Karpas-422 (cell line): ENCODE measurements at places on chromosomes 6 and 20. TPM values are rescaled to one million over a fixed set of nuclear protein-coding genes. Genes with fewer than 3 reads are reported as not detected.
A peak's percentile ranks its signal among the peaks of the same experiment; 100 is the strongest.

GRCh38 chr6:166469426-166469961 is 86.8 kb upstream of the MPC1 start:
- no peak for DNase-seq

- DNase-seq = no peak
Measured at GRCh38 chr6:36839749-36840431, 646 bp upstream of the CPNE5 start.

DNA sequence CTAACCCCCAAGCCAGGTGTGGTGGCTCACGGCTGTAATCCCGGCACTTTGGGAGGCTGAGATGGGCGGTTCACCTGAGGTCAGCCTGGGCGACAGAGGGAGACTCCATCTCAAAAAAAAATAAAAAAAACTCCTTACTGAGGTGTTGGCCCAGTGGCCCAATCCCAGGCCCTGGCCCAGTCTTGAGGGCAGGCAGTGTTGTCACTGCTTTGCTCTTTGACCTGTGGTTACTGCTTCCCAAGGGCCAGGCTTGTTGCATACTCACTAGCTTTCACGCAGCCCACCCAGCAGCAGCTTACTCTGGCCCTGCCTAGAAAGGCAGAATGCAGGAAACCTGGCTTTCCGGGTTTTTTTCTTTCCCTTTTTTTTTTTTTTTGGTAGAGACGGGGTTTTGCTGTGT is 13.2 kb downstream of the CNPY3 start:
- no peak for DNase-seq

- DNase-seq = no peak
Measured at GRCh38 chr6:17466707-17467106, 73.3 kb downstream of the CAP2 start.

- no peak for DNase-seq
Measured at GRCh38 chr6:151075527-151075926, 164.2 kb upstream of the AKAP12 start.

GRCh38 chr20:53578492-53579222 is 15.0 kb downstream of the ZNF217 start:
- DNase-seq = peak; percentile 92

- DNase-seq = no peak
Measured at GRCh38 chr20:21804802-21805201, 99.3 kb downstream of the PAX1 start.

GRCh38 chr6:136923116-136923953 is 1.2 kb downstream of the SLC35D3 start:
- DNase-seq = no peak

GRCh38 chr6:98782772-98783171 is 51.6 kb upstream of the POU3F2 start:
- no peak for DNase-seq

DNA sequence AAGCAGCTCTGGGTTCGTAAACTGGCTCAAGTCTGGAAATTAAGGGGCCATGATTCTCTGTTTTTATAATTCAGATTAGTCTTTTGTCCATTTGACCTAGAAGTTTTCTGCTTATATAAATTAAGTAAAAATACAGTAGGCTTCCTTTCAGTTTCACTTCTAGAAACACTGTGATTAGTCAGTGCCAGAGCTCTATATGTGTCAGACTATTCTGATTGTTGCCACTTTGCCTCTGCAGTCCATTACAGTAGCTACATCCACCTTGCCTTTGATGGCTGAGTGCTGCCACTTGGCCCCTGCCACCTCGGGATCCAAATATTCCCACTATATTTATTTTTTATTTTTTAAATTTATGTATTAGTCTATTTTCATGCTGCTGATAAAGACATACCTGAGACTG is 7.9 kb downstream of the ZC2HC1B start:
- DNase-seq = no peak

- DNase-seq = no peak
Measured at GRCh38 chr20:1651268-1652058, 6.1 kb downstream of the SIRPG start.

GRCh38 chr6:33123732-33124524 is 48.1 kb downstream of the HLA-DPB1 start:
- peak; percentile 89 for DNase-seq

DNA sequence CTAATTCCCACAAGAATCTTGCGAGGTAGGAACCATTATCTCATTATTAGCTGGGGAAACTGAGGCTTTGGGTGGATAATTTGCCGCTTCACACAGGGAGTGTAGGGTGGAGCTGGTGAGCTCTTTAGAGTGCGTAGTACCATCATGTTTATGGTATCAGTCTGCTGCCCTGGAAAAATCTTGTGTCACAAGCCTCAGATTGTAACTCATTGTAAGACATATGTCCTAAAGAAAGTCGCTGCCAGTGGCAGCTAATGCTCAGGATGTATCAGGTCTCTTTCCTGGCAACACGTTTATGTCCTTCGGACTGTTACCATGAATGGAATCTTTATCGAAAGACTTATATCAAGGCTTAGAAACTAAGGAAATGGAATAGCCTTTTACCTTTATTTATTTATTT is 1.9 kb downstream of the ZFAND3 start:
- no peak for DNase-seq

DNA sequence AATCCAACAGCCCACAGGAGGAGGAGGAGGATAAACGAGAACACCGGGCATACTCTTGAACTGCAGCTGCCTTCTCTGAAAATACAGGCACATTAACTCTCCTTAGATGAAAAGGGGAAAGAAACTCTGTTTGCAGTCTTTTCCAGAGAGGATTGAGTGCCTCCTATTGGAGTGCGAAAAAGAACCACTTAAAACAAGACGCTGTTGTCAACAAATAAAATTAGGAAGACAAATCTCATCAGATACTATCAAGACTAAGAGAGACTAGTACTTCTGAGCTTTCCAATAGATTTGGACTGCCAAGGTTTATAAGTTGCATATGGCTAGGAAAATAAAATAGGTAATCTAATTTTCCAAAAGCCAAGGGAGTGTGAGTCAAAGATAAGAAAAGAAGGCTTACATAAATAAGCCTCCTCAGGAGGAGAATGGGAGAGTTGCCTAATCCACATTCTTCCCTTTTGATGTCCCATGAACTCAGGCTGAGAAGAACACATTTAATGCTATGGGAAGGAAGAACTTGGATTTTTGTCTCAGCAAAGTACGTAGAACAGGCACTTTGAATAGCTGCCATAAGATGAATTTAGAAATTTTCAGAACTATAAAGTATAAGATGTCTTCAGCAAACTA is 154.7 kb downstream of the ARHGAP18 start:
- DNase-seq = no peak

DNA sequence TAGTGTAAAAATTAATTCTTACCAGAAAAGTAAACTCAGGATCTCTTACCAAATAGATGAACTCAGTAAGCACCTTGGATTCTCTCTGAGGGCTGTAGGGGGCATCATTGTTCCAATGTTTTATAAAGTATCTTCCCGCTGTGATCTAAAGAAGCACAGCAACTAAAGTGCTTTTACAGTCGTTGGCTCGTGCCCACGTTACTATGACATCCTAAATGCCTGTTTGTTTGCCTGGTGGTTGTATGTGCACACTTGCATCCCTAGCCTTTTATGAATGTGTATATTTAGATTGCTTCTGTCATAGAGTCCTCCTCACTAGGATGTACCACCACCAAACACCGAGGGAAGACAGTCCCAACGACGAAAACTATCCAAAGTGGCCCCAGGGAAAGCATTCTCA is 34.5 kb downstream of the SLX4IP start:
- DNase-seq = peak; percentile 84

- DNase-seq = no peak
Measured at GRCh38 chr20:56579301-56579710, 46.3 kb downstream of the FAM209B start.

HTR1E gene
- not detected in 2 replicates for total RNA-seq

C6orf58 gene
- not detected in 2 replicates for total RNA-seq

THBD gene
- not detected in 2 replicates for total RNA-seq

PHACTR3 gene
- not detected in 2 replicates for total RNA-seq

JPH2 gene
- total RNA-seq = not detected in 2 replicates

COX7A2 gene
- total RNA-seq = 161 and 346 TPM in 2 replicates

IP6K3 gene
- not detected in 2 replicates for total RNA-seq

DEFB132 gene
- 0.22 TPM in 1 of 2 replicates, not detected in the other for total RNA-seq

PLN gene
- total RNA-seq = not detected in 2 replicates

ACSS2 gene
- total RNA-seq = 0.79 and 6.5 TPM in 2 replicates
